ENCODE measurements at places on chromosomes 12 and 14. TPM values are rescaled to one million over a fixed set of nuclear protein-coding genes. Genes with fewer than 3 reads are reported as not detected.

The UNC79 gene
- not detected for total RNA-seq

The FZD10 gene
- total RNA-seq, result not detected

The EGLN3 gene
- 51.0 TPM for total RNA-seq

The POTEM gene
- total RNA-seq, result not detected

The RFX4 gene
- not detected for total RNA-seq

The SRGAP1 gene
- total RNA-seq, result 0.20 TPM

The BCL11B gene
- total RNA-seq, result 79.6 TPM

The KCNH5 gene
- total RNA-seq, result not detected

The ADGRD1 gene
- 0.50 TPM for total RNA-seq

The MYH6 gene
- total RNA-seq, result not detected

The NTF3 gene
- not detected for total RNA-seq

The HAL gene
- 0.41 TPM for total RNA-seq

The KRT78 gene
- total RNA-seq, result not detected

The TTC6 gene
- total RNA-seq, result not detected

The CERS5 gene
- total RNA-seq, result 67.9 TPM

The MFAP5 gene
- not detected for total RNA-seq

The CLEC2A gene
- not detected for total RNA-seq

The TAS2R46 gene
- total RNA-seq, result 1.9 TPM

The AKAP5 gene
- 1.5 TPM for total RNA-seq

The SLC25A21 gene
- total RNA-seq, result not detected

The LRTM2 gene
- not detected for total RNA-seq

The MUCL1 gene
- total RNA-seq, result not detected

Measured in T-helper 2 cell treated with Interferon-gamma antibody and Interleukin-4, amounts not matched to agents 100 ng/mL and 5 ng/mL, for 36 hours (primary cell).